Pericardium fibroblast (primary cell): ENCODE measurements at places on chromosomes 16 and 17. TPM values are rescaled to one million over a fixed set of nuclear protein-coding genes. Genes with fewer than 3 reads are reported as not detected.

Gene ENO3
- total RNA-seq = 1.6 and 10.7 TPM in 2 replicates

Gene SYNGR3
- total RNA-seq = 1.3 and 1.4 TPM in 2 replicates

Gene ZACN
- not detected in 2 replicates for total RNA-seq

Gene TEKT5
- total RNA-seq = 0.09 TPM in 1 of 2 replicates, not detected in the other

Gene TMC5
- not detected in 2 replicates for total RNA-seq
